Neural progenitor cell (in vitro differentiated cells): ENCODE measurements at places on chromosomes 13 and 19. TPM values are rescaled to one million over a fixed set of nuclear protein-coding genes. Genes with fewer than 3 reads are reported as not detected.

The NCAN gene
- total RNA-seq = 4.8 and 12.9 TPM in 2 replicates

The ODAD3 gene
- total RNA-seq = 0.47 and 1.5 TPM in 2 replicates

The PLPPR2 gene
- total RNA-seq = 0.80 and 3.1 TPM in 2 replicates

The RASIP1 gene
- 0.86 and 3.2 TPM in 2 replicates for total RNA-seq

The CABP5 gene
- not detected in 2 replicates for total RNA-seq

The MLLT1 gene
- 5.6 and 21.0 TPM in 2 replicates for total RNA-seq

DNA sequence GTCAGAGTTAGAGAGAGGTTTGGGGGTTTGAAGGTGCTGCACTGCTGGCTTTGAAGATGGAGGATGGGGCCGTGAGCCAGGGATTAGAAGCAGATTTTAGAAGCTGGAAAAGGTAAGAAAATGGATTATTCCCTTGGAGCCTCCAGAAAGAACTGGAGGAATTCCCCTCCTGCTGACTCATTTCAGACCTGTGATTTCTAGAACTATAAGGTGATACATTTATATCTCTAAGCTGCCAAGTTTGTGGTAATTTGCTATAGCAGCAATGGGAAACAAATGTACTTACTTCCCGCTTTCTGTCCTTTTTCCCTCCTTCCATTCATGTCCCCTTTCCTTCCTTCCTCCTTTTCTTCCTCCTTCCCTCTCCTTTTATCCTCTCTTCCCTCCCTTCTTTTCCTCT is 78.5 kb upstream of the PCDH8 start:
- DNase-seq = no peak

DNA sequence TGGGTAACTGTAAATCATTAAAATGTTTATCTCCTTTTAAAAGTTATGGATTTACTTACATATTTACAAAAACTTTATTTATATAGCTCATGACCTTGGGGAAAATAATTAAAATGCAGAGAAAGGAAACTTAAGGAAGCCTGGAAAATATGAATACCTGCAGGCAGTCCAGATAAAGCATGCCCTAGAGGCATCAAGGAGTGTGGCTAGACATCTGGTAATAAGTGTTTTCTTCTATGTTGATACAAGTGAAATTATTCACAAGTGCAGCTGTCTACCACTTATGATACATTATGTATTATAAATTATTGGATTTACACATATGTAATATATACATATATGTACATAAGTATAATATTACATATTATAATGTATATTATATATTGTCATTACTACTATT is 207.9 kb downstream of the LMO7 start:
- DNase-seq = no peak

GRCh38 chr13:80712026-80712425 is 371.1 kb upstream of the SPRY2 start:
- DNase-seq = no peak

DNA sequence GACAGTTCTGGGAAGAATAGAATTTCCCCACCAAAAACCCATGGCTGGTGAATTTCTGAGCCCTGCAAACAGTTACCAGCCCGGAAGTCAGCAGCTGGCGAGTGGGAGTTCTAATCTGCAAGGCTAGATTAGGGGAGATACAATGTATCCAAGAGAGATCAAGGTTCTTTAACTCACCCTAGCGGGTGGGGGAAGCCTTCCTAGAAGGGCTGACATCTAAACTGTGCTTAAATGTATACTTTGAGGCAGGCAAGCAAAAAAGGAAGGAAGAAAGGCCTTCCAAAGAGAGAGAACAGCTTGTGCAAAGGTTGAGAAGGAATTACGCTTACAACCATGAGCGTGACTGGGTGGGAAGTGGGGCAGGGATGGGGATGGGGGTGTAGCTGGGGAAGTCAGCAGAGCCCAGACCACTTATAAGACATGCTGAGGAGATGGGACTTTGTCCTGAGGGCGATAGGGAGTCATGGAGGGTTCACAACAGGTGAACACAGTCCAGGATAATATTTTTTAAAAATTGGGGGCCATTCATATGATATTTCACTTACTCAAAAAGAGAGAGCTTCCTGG is 20.8 kb upstream of the ZNRF4 start:
- no peak for DNase-seq

GRCh38 chr19:14004619-14005348 is 1.3 kb downstream of the RFX1 start:
- no peak for DNase-seq
